ENCODE measurements at places on chromosomes 12 and 14.

- DNase-seq, result no peak
Measured at GRCh38 chr14:100592461-100592891, 5.3 kb upstream of the BEGAIN start.

GRCh38 chr12:121062391-121063045 lies 23.5 kb upstream of the OASL start:
- DNase-seq, result no peak

- no peak for DNase-seq
Measured at GRCh38 chr12:96108321-96108720, 72.9 kb upstream of the LTA4H start.

GRCh38 chr12:115062741-115063140 lies 378.8 kb upstream of the TBX3 start:
- DNase-seq, result no peak

- DNase-seq, result no peak
Measured at GRCh38 chr14:68866991-68867533, 74.2 kb upstream of the ZFP36L1 start.
